ENCODE measurements at places on chromosomes 11 and 22.

GRCh38 chr11:26580929-26581328 is 8.9 kb upstream of the MUC15 start:
- DNase-seq, result no peak

GRCh38 chr11:35163702-35164496 is 24.9 kb downstream of the CD44 start:
- DNase-seq, result peak; percentile 38

- DNase-seq, result no peak
These were observed 9.9 kb downstream of the IFT27 start for GRCh38 chr22:36765943-36766450.

DNA sequence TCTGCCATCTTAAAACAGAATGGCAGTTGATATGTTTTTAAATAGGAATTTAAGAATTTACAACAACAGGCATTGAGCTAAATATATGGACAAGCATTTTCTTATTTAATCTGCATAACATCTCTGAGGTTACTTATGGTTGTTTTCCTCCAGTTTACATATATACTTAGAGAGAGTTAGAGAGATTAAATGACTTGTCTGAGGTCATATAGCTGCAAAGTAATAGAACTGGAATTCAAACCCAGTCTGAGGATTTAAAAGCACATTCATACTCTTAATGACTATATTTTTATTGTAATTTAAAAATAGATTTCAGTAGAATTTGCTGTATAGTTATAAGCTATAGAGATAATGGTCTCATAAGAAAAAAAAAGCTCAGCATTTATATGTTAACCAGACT is 81.4 kb upstream of the GRIK4 start:
- no peak for DNase-seq

DNA sequence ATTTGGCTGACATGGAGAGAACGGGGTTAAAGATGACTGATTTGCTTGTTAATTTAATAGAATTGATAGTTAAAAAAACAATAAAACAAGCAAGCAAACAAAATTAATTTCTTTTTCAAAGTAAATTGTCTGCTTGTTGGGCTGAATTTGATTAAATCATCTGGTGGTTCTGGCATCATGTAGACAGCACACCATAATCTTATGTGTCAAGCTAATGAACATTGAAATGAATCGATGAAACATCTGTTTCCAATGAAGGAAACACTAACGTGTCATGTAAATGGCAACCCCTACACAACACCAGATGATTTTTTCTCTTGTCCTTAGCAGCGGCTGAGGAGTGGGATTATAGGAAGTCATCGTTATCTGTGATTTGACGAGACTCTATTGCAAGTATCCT is 399.6 kb upstream of the RAG2 start:
- DNase-seq, result no peak

DNA sequence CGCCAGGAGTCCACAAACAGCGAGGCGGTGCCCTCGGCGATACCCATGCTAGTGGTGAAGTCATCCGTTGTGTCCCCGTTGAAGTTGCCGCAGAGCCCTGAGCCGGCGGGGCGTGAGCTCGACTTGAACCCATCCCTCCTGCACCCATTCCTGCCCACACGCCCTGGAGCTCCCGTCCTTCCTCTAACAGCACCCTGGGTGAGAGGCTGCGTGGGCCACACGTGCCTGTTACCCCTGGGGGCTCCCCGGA is 8.3 kb downstream of the MUC6 start:
- no peak for DNase-seq

DNA sequence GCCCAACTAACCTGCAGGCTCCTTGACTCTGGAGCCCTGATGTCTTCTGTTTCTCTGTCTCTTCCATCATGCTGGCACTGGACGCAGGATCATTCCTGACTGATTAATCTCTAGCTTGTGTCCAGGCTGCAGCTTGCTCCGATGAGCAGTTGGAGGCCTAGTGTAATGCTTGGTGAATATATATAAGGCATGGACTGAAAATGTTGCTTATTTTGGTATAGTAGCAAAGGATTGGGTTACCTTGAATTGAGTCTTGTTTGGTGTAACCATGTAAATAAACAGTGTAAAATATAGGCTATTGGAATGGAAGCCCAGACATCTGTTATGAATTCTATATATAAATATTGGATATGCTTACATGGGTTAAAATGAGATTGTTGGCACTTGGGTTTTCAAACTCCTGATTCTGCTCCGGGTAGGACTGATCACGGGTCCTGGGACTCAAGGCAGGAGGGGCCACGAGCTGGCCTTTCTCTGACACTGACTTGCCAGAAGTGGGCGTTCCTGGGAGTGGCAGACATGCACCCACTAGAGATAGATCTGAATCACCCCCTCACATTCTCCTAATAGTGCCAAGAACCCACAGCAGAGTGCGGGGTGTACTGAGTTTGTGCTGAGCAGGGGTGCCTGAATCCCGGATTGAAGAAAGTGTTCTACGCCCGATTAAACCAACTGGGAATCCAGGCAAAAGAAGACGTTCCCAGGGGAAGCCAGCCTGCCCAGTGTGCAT is 25.8 kb downstream of the LRP5 start:
- DNase-seq, result no peak

DNA sequence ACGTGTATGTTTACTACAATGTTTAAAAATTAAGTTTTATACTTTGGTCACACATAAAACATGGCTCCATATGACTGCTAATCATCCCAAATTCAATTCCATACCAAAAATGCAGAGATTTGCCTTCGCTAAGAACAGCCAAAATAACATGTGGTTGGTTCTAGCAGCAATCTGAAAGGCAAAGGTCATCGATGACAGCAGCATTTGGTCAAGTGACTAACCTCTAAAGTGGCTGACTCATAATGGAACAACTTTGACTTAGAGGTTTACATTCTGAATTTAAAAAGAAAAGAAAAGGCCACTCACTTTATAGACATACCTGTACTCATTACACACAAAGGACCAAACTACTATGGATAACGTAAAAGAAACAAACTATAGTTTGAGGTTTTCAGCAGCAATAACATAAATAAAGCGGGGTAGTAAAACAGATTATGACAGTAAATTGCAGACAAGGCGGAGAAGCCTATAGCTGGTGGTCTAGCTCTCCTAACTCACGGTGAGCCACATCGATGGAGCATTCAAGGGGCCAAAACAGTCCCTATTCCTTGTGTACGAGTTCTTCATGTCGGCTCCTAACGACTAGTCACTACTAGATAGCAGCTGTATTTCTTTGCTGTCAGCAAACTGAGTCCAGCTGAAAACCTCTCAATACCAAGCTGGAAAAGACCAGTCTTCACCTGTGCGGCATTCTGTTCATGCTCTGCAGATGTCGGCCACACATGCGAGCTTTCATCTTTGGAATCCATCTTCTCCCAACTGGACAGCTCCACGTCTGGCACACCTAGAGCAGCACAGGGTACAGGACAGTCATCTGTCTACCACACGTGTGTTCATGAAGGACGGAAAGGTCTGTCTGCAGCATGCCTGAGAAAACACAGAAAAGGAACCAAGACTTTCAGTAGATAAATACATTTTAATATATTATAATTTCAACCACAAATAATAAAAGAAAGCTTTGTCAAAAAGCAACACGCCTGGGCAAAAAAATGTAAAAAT is 42.1 kb downstream of the PRDM10 start:
- no peak for DNase-seq

GRCh38 chr22:22022947-22023534 is 40.5 kb upstream of the TOP3B start:
- no peak for DNase-seq

GRCh38 chr11:62493801-62494200 is 52.8 kb downstream of the AHNAK start:
- DNase-seq, result no peak

DNA sequence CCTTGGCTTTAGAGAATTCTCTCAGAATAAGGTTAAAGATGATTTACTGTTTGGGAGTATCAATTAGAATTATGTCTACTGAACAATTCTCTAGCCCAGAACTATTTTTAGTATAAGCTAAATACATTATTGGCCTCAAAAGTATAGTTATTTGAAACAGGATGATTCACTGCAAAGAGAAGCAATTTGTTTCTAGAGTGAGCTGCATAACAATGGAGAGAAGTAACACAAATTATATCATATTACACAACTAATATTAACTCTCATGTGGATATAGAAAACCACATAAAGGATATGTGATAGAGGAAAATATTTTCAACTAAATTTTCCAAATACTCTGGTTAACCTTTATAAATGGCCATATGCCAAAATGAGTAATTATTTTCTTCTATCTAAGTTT is 24.9 kb downstream of the PGM2L1 start:
- DNase-seq, result no peak

- DNase-seq, result no peak
These were observed 573.4 kb upstream of the RAG2 start for GRCh38 chr11:37171451-37171850.

DNA sequence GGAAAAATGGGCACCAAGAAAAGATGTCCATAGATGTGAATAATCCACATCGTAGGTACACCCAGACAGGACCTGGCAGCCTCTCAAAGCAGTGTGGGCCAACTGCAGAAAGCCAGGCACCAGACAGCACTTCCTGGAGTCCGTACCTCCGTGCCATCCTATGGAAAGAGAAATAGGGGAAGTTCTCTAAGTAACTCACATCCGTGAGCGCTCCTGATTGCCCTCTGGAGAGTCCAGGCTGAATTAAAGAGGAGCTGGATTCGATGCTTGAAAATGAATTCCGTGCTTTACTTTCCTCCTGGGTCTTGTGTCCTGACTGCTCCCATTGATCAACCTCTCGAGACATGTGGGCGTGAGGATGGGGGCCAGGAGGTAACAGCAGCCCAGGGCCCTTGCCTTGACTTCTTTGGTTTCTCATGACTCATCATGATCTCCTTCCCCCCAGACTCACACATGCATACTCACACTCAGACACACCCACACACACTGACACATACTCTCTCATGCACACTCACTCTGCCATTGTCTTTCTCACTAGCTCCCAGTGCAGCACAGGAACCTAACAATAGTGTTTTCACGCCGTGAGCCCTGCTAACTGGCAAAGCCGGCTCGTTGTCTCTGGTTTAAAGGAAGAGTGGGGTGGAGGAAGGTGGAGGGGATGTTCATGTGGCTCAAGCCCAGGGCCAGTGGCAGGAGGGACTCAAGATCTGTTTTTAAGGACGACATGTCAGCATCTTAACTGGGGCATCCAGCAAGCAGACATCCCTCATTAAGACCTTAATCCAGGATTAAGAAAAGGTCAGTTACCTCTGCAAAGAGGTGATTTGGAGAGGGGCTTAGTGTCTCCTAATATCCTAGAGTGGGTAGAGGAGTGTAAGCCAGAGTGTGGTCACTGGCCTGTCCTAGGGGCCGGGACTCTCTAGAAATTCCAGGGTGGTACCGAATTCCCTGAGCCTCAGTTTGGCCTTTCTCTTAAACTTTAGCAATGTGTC is 104.2 kb downstream of the SCN3B start:
- no peak for DNase-seq

GRCh38 chr11:77175869-77176539 is 48.0 kb downstream of the MYO7A start:
- DNase-seq, result no peak

GRCh38 chr11:110131386-110132123 is 38.4 kb downstream of the ZC3H12C start:
- DNase-seq, result no peak

GRCh38 chr22:46386312-46386711 is 50.8 kb downstream of the TRMU start:
- no peak for DNase-seq

DNA sequence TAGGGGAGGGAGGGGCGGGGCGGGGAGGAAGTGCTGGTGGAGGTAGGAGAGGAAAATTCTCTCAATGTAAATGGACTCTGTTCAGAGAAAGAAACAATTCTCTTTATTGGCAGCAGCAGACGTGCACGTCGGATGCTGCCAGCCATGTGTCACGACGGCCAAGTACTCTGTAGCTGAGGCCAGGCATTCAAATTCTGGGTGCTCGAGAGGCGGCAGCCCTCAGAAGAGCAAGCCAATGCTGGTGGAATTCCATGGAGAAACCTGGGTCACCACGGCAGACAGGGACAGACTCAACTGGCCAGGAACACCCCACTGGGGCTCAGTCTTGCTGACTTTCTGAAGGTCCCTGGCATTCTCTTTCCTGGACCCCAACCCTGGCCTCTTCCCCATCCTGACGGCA is 90.8 kb downstream of the ABTB2 start:
- no peak for DNase-seq

DNA sequence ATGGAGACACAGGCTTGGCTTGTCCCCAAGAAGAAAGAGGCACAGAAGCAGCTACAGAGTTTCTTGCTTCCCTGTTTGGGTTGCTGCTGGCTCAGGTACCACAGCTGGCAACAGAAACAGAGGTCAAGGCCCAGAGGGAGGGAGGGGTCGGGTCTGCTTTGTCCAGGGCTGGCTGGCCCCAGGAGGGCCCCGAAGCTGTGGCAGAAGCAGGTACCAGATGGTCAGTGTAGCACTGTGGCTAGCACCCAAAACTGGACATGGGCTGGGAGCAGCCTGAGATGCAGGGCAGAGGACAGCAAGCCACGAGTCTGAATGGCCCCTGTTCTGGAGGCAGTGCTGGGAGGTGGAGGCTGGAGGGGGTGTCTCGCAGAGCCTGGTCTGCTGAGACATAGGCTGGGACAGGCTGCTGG is 52.3 kb upstream of the CCDC188 start:
- no peak for DNase-seq

DNA sequence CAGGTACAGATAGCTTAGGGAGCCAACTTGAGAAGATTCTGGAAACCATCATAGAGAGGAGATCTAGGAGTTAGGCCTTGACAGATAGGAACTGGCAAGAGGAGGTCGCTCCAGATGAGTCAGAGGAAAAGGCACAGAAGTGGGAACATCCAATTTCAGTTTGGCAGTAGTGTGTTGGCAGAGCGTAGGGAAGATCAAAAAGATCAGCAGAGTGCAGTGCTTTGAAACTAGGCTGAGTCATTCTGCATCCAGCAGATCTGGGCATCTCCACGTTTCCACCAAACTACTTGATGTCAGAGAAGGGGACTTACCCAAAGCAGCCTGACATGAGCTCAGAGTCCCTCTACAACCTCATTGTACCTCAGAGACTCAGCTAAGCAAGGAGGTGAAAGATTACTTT is 58.5 kb downstream of the GAB4 start:
- DNase-seq, result no peak

DNA sequence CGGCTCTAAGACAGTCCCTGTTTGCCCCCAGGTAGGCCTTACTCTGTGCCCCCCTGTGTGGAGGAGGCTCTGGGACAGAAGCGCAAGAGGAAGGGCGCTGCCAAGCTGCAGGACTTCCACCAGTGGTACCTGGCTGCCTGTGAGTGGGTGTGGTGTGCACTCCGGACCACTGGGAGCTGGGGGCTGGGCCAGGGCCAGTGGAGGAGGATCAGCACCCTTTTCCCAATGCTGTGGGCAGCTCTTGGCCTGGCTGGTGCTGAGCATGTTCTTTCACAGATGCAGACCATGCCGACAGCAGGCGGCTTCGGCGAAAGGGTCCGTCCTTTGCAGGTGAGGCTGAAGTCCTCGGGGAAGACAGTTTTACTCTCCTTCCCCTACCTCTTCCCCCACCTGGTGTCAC is 3.7 kb downstream of the SCO2 start:
- no peak for DNase-seq

DNA sequence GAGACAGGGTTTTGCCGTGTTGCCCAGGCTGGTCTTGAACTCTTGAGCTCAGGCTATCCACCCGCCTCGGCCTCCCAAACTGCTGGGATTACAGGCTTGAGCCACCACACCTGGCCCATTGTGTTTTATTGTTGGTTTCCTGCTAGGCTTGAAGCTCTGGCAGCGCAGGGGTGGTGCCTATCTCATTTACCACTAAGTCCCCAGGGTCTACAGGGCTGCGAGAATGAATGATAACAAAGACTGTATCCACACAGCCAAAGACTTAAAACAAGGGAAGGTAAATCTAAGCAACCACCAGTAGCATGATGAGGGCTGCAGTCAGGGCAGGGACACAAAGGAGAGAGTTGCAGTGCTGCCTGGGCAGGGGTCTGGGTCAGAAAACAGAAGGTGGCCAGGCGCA is 37.3 kb upstream of the XBP1 start:
- DNase-seq, result no peak

GRCh38 chr11:57764566-57764965 is 3.0 kb downstream of the CTNND1 start:
- no peak for DNase-seq

Measured in activated CD4-positive, alpha-beta T cell treated with anti-CD3 and anti-CD28 coated beads, Interleukin-2, amount 50 U/mL, for 48 hours (primary cell).